ENCODE measurements at places on chromosomes 7 and 10. TPM values are rescaled to one million over a fixed set of nuclear protein-coding genes. Genes with fewer than 3 reads are reported as not detected.
A peak's percentile ranks its signal among the peaks of the same experiment; 100 is the strongest.

- no peak for DNase-seq
Observed at GRCh38 chr7:36523371-36524101, 133.9 kb downstream of the ANLN start.

Gene LDB3
- total RNA-seq = under 0.01 TPM

GRCh38 chr7:93179173-93179572 is 31.0 kb upstream of the SAMD9L start:
- no peak for DNase-seq

DNA sequence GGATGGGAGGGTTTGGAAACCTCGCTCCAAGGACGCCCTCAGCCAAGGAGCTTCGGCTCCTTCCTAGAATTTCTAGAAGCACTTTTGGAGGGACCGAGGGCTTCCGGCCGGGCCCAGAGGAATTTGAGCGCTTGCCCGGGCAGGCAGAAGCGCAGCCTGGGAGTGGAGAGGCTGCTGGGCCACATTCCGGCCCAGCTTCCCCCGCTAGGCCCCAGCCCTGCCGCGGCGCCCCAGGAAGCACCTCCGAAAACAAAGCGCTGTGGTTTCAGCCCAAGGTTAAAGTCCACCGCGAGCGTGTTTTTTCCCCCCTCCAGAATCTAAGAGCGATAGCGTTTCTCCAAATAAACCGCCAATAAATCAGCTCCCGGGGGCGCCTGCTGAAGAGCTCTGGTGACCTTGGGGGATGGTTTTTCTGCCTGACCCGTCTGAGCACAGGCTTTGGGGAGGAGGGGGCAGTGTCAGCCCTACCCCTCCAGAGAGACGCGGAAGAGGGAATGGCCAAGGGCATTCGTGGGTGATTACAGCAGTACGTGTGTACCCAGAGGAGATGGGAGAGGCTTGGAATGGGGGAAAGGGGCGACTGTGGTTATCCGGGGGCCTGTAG is 5.7 kb upstream of the TNRC18 start:
- DNase-seq = peak; percentile 37

- peak; percentile 43 for DNase-seq
Observed at GRCh38 chr7:127347567-127348246, 44.8 kb downstream of the ZNF800 start.

DNA sequence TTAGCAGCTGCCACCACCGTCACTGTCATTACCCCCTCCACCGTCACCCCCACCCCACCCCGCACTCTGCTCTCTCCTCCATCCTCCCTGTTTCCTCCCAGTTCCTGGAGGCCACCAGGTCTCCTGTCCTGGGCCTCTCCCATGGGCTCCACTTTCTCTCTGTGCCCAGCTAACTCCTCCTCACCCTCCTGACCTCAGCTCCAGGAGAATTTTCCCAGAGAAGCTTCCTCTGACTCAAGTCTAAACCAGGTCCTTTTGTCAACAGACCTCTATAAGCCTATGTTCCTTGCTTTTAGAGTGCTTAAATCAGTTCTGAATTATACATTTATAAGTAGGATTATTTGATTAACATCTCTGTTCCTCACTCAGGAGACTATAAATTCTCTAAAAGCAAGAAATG is 150.0 kb downstream of the ARHGAP12 start:
- no peak for DNase-seq

Gene ZNF467
- total RNA-seq = 0.27 TPM

Gene SVOPL
- not detected for total RNA-seq

DNA sequence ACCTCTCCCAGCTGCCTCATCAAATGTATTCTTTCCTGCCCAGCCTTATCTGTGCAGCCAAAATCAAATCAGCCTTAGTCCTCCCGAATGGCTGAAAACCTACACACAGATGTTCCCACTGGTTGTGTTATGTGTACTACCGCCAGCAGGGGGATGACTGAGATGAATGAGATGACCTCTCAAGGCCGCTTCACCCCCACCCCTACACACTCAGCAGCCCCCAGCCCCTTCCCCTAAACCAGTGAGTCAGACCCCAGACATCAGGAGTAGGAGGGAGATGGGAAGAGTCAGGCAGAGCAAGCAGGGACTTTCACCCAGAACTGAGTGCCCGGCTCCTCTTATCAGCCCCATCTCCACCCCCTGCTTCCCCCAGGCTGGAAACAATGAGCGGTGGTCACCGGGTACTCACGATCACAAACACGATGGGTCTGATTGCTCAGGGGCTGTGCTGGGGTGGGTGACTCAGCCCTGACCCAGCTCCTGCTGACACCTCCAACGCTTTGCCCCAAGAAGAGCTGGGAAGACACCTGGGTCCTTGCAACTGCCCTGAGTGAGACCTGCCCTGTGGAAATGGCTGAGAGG is 6.5 kb upstream of the C10orf105 start:
- peak; percentile 59 for DNase-seq

- DNase-seq = no peak
Observed at GRCh38 chr7:27551803-27552400, 110.8 kb downstream of the HIBADH start.

DNA sequence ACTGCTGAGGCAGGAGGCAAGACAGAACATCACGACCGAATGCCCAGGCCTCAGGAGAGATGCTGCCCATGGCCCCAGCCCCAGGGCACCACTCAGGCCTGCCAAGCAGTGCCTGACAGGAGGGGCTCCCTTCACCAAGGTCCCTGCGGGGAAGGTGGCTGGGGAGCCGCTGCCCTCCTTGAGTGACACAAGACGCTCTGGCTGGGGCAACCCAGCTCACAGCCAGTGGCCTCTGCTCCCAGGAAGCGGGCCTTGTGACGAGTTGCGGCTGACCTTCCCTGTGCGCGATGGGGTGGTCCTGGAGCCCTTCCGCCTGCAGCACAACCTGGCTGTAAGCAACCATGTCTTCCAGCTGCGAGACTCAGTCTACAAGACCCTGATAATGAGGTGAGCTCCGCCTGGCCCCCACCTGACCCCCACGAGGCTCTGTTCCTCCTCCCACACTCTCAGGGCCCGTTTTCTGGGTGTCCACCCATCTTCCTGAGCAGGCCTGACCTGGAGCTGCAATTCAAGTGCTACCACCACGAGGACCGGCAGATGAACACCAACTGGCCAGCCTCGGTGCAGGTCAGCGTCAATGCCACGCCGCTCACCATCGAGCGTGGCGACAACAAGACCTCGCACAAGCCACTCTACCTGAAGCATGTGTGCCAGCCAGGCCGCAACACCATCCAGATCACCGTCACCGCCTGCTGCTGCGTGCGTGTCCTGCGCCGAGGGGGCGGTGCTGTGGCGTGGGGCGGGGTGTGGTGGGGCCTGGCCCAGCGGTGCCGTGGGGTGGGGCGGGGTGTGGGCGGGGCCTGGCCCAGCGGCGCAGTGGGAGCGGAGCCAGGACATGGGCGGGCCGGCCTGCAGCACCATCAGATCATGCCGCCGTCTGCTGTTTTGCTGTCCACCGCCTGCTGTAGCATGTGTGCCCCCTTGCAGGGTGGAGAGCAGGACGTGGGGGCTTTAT is 12.8 kb downstream of the ZMIZ2 start:
- peak; percentile 24 for DNase-seq

GRCh38 chr10:63214571-63214970 is 81.4 kb downstream of the NRBF2 start:
- DNase-seq = no peak

DNA sequence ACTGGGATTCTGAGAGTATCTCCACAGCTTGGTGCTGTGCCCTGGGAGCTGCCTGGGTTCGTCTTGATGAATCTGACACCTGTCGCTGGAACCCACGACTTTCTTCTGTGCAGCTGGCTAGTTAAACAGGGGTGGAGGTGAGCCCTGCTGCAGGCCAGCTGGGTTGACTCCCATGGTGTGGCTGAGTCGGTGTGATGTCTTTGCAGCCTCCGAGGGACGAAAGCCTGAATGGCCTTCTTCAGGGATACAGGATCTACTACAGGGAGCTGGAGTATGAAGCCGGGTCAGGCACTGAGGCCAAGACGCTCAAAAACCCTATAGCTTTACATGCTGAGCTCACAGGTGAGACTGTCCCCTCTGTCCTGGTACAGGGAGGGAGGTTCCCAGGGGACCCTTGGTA is 508.1 kb upstream of the FOXK1 start:
- DNase-seq = no peak
